Nephron progenitor cell (in vitro differentiated cells): ENCODE measurements at places on chromosomes 7 and 10.

- no peak for DNase-seq
These were observed 55.4 kb downstream of the GPR26 start for GRCh38 chr10:123721441-123722049.

GRCh38 chr7:30433082-30433481 is 45.5 kb downstream of the NOD1 start:
- no peak for DNase-seq

DNA sequence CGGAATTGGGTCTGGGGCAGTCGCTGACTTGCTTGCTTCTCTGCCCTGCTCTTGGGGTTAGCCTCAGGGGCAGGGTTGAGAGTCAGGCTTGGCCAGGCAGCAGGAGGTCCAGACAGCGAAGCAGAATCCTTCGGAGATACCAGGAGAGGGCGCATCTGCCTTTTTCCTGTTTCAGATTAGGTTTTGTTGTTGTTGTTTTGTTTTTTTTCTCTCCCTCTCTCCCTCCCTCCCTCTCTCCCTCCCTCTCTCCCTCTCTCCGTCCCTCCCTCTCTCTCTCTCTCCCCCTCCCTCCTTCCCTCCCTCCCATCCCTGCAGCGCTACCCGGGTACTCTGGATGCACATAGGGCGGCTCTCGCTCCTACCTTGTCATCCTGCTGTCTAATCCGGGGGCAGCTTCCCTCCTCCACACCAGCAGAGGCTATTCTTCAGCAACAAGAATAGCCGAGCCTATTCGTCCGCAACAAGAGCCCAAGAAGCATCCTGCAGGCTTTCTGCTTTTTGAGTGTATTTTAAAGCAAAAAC is 758 bp upstream of the OPTN start:
- DNase-seq = peak; percentile 58

DNA sequence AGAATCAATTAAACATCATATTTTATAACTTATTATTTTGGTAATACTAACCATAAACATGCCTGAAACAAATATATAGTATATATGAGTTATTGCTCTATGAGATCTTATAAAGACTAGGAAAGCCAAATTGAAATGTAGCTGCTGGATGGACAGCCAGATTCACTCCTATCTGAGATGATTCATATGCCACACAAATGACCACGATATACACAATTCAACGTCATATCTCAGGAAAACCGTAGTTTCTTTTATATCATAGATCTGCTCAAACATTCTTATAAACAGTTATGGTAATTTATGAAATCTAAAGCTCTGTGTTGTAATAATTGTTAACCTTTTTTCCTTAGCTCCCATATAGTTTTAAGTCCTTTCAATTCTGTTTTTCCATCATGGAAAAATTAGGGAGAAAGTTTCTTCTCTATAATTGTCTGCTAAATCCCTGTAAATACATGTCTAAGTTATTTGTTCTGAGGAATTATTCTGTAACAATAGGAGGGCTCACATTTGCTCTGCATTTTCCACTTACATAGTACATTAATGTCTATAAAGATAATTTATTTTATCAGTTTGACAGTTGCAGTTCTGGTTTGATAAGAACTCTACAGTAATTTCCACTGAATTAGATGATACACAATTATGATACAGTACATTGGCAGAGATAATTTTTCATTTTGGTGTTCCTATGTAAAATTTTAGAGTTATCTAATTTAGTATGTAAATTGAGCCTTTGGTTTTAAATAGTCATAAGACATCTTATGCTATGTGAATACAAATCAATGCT is 42.7 kb downstream of the GNAT3 start:
- DNase-seq = no peak

GRCh38 chr10:56928714-56929113 is 567.7 kb upstream of the ZWINT start:
- no peak for DNase-seq

GRCh38 chr7:36283711-36284130 is 105.9 kb upstream of the ANLN start:
- no peak for DNase-seq

DNA sequence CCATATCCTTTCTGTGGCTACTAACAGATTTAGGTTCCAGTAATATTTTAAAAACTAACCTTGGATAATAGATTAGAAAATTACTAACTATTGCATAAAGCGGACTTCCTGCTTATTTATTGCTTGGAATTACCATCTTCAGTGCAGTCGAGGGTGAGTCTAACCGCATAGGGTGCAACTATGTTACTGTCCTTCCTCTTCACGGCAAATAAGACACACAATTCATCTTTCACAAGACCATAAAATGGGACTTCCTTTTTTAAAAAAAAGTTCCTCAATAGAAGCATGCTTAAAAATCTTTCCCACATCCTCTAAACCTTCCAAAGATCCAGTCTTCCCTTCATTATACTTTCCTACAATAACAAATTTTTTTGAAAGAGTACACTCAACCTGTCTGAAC is 2.1 kb downstream of the SLC25A40 start:
- DNase-seq = no peak

DNA sequence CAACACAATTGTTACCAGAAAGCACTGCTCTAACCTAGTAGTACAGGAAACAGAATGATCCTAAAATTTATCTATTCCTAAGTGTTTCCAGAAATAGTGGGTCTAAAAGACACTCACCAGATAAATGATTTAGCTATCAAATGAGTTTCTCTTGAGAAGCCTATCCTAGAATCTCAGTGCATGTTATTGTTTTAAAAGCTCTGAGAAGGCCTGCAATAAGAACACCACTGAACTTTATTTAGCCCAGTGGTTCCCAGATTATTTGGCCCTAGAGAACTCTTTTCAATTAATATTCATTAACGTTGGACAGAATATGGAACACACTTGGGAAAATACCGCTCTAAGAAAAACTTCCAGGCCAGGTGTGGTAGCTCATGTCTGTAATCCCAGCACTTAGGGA is 220.1 kb upstream of the GHITM start:
- DNase-seq = no peak
